Activated CD8-positive, alpha-beta T cell treated with anti-CD3 and anti-CD28 coated beads for 36 hours (primary cell): ENCODE measurements at places on chromosomes 4 and X.
A peak's percentile ranks its signal among the peaks of the same experiment; 100 is the strongest.

DNA sequence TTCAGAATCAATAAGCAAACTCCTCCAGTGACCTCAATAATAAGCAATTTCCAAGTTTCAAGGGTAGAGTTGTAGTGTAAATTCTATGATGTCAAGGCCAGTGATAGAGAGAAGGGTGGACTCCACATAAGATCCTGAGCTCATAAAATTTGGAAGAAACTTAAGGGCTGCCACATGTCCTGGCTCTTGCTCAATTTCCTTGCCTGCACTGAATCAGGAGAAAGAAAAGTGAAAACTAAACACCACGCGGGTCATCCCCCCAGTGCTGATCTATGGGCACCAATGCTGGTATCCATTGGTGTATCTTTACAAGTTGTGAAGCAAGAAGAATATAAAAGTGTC, 392.0 kb upstream of the INTU start:
- DNase-seq: no peak

DNA sequence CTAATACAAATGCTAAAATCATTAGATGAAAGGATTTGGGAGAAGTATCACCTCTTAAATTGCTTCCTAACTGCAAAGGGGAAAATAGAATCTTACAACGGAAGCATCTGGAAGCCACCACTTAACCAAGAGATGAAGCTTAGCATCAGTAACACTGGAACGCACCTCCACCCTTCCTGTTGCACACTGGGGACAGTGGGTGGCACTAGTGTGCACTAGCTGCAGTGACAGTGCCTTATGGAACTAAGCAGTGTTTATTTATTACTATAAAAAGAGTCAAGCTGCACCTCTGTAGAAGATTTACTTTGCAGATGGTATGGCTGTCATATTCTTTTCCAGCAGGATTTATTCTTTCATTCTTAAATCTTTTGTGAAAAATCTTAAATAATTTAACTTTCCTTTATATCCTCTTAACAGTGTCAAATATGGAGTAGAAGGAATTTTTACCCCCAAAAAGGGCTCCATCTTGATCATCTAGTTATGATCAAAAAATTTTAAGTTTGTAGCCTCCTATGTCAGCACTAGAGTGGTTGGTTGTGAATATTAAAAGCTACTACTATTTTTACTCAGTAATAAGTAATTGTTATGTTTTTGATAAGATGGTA, 76.7 kb downstream of the SCD5 start:
- peak; percentile 48 for DNase-seq

GRCh38 chr4:95142932-95143331, 385.2 kb downstream of the BMPR1B start:
- no peak for DNase-seq

GRCh38 chr4:25930731-25931354, 16.8 kb downstream of the SMIM20 start:
- DNase-seq: no peak

DNA sequence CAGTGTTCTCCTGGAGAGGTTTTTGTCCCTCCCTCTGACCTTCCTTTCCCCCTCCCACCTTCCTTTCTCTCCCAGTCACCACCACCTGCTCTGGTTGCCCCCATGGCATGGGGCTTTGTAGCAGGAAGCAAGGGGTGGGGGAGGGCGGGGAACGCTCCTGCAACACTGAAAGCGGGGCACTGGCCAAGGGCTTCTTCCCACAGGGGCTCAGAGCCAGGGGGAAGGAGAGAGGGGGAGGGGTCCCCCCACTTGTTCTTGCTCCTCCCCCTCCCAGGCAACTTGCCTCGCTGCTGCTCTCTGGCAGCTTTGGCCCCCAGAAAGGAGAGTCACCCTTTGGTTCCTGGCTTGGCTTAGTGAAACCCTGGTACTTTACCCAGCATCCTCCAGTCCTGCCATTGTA, 48.4 kb downstream of the BCORL1 start:
- no peak for DNase-seq

GRCh38 chrX:152901816-152902501, 4.1 kb downstream of the ZNF185 start:
- DNase-seq: no peak

- peak; percentile 12 for DNase-seq
Observed at GRCh38 chrX:19728915-19729314, 158.5 kb downstream of the SH3KBP1 start.

- DNase-seq: no peak
Observed at GRCh38 chrX:19772096-19772821, 115.1 kb downstream of the SH3KBP1 start.

DNA sequence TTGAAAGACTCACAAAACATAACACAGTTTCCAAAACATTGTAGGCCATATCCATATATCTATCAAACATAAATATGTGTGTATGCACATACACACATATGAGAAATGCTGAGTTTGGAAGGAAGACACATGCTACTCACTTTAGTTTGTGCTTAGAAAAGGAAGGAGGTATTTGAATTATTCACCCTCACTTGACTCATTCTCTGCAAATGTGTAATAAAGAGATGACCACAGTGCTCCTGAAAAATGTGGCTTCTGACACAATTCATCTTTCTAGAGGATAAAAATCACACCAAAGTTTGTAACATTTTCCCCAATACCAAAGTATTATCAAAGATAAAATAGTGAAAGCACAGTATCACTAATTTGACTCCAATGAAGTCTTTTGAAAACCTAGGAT, 950.1 kb downstream of the FAT4 start:
- DNase-seq: no peak

- DNase-seq: peak; percentile 87
Observed at GRCh38 chr4:14856062-14856933, 146.0 kb upstream of the CPEB2 start.

DNA sequence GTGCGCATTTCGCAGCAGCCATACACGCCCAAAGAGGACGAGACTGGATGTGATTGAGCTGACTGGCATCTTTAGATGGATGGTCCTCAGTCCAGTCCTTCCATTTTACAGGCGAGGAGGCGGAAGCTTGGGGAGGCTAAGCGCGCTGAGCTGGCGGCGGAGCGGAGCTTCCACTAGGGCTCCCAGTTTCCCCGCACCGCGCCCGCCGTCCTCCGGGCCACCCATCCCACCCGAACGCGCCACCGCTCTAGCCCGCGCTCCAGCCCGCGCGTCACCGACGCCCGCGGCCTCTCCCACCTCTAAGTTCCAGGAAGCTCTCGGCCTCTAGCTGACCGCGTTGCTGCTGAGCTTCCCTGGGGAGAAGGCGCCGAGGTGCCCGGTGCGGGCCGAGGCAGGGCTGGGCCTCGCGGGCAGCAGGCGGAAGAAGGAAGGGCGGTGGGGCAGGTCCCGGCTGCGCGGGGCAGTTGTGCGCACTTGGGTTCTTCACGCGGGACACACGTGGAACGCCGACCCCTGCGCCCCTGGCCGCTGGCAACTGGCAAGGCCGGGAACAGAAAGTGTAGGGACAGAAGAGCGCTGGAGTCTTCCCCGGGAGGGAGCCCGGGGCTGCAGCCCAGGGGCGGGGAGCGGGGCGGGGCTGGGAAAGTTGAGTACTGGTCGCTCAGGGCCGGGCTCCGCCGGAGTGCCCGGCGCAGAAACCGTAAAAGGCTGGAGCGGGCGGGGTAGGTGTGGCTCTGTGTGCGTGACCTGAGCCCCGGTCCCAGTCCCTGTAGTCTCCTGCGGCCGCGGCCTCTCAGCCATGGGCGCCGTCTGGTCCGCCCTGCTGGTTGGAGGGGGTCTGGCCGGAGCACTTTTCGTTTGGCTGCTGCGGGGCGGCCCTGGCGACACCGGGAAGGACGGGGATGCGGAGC, at the start of gene STBD1:
STBD1 (plus strand) TSS at position 763 of the 911 bp plus-strand sequence; CDS start at position 800, 37 bp downstream.
- peak; percentile 32 for DNase-seq

DNA sequence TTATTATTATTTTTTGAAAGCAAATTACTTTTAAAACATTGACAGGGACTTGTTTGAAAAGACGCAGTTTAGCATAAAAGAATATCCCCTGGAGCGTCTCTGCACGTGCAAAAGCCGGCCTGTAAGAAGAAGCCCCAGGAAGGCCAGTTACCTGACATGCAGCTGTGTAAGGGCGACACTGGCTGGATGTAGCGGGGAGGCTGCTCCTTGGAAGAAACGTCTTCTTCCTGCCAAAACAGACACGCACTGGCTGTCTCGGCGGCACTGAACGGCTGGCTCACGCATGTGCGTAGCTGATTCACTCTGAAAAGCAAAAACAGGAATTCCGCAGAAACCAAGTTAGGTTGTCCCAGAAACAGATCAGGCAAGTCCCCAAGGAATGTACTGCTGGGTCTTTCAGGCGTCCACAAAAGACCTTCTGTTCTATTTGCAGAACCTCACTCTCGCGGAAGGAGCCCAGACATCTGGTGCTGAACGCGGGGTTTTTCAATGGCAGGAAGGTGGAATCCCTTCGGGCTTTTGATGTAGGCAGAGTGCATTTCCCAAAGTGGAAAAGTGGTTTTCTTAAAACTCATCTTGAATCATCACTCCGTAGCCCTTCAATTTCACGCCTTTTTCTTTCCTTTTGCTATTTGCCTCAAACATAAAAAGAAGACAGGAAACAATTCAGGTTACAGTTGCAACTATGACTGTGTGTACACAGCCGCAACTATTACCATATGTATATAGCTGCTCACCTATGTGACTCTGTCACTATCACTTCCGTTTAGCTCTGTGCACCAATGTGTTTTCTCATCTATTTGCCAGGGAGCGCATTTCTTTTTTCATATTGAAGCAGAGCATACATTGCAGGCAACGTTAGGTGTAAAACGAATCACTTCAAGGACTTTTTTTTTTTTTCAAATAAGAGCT, 38.1 kb upstream of the ARSH start:
- DNase-seq: peak; percentile 41

DNA sequence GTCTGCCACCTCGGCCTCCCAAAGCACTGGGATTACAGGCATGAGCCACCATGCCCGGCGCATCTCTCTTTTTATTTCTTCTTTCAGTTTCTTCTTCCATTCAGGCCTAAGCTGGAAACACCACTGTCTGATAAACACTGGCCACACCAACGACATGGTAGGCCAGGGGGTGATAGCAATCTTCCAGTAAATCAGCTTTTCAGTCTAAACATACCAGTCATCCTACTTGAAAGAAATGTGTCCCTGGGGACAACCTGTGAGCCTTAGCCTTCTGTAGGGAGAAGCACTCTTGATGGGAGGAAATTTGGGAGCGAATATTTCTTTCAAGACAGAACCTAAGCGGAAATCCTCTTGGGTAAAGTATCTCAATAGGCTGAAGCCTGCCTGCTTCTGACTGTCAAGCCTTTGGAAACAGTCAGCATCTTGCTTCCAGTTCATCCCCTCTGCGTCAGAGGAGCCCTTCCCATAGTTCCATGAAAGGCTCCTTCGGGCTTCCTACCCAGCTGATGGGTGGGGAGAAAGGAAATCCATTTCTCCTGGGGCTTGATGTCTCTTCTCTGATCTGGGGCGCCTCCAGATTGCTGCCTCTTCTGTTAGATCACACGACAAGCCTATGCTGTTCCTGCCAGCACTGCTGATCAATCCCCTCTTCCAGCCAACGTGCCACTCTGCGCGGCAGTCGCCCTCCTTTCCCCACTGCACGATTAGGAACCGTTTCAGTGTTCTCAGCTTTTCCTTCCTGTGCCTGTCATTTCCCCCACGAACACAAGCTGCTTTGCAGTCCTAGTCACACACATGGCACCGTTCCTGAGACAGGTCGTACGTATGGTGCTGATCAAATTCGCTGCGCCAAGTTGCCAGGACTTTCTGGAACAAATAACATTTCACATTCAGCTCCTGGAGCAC, 49.5 kb upstream of the CBR4 start:
- no peak for DNase-seq

DNA sequence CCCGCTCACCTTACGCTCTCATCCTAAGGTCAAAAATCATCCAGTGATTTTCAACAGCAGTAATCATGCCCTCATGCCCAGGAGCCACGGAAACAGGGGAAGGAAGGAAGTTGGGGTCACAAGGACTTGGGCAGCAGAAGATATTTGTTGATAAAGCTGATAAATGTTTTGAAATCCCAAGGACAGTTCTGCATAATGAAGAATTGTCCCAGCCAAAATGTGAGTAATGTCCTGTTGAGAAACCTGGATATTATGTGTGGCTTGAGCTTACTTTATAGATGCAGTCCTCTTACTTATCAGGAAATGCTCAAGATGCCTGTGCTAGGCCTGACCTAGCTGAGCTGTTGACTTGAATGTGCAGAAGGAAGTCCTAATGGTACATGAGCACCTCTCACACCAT, 263.0 kb upstream of the ZFP42 start:
- DNase-seq: no peak

GRCh38 chr4:181685461-181685860, 557.7 kb upstream of the TENM3 start:
- no peak for DNase-seq

GRCh38 chrX:120302434-120302833, 8.8 kb downstream of the TMEM255A start:
- DNase-seq: peak; percentile 29

- DNase-seq: no peak
Observed at GRCh38 chr4:62023633-62024032, 823.5 kb downstream of the ADGRL3 start.

DNA sequence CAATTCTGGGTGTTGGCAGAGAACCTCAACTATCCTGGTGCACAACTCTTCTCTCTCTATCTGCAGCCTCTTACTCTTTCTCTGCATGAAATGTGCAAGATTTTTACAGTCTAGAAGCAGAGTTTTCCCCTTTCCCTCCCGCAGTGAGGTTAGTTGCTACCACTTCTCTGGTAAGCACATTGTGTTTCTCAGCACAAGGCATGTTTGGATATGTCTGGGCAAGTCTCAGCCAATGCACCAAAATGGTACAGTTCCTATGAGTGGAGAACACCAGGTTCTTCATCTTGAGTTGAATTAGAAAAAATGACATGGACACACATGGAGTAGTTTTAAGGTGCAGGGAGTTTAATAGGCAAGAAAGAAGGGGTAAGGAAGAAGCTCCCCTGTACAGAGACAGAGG, 187.0 kb downstream of the CCNG2 start:
- DNase-seq: no peak

GRCh38 chr4:86334020-86334750, 25.7 kb downstream of the MAPK10 start:
- no peak for DNase-seq

DNA sequence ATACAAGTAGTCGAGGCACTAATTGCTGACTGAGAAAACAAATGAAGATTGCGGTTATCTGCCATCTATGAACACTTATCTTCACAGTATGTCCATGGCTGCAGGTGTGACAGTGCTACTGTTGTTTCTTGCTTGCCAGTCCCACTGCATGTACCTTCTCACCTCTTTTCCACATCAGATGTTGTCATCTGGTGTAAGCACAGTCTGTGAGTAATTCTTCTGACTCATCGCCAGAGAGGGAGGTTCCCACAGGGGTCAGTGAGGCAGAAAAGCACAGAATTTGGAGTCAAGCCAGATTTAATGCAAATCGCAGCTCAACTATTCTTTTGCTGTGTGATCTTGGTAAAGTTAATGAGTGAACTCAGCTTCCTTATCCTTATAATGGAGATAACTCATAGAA, 144.4 kb downstream of the GLRA2 start:
- DNase-seq: peak; percentile 19

- DNase-seq: no peak
Observed at GRCh38 chr4:38334791-38335190, 329.2 kb upstream of the KLF3 start.

GRCh38 chrX:40091691-40092421, 5.9 kb downstream of the BCOR start:
- no peak for DNase-seq

- no peak for DNase-seq
Observed at GRCh38 chr4:156888762-156889161, 82.8 kb downstream of the PDGFC start.

GRCh38 chr4:183264614-183265013, 55.5 kb downstream of the CLDN22 start:
- no peak for DNase-seq
